NCI-H526 (cell line): ENCODE measurements at places on chromosomes 3 and 15.

GRCh38 chr3:72636969-72637597 lies 211.2 kb downstream of the SHQ1 start:
- no peak for DNase-seq

- no peak for DNase-seq
Observed at GRCh38 chr3:153282355-153282754, 120.3 kb downstream of the RAP2B start.

DNA sequence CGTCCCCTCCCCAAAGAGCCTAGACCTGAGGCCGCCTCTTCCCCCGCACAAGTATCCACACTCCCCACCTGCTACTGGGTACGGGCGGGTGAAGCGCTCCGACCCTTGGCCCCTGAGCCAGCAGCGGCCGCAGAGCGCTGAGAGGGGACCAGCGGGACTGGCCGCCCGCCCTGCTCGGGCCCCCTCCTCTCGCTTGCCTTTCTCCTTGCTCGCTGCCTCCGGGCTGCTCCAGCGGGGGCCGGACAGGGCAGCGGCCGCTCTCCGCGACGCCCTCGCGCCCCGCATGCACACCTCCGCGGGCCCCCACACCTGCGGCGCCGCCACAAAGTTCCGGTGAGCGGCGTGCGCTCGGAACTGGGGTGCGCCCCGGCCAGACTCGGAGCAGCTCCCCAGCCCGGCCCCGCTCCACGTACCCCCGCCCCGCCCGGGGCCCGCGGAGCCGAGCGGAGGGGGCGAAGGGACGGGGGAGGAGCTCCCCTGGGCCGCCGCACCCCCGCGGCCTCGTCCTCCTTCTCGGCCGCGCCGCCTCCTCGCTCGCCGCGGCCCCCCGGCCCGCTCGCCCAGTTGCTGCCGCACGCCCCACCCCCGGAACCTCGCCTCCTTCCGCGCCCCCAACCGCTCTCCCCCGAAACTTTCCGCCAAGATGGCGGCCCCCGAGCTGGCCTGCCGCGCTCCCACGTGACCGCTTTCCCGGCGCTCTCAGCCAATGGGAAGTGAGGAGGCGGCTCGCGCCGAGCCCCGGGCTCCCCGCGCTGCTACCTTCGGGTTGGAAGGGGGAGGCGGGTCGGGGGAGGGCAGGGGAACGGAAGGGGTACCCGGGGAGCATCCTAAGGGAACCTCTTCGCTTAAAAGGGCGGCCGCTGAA lies 704 bp downstream of the DLG1 start:
- DNase-seq: peak; percentile 94

GRCh38 chr3:152304160-152304559 lies 35.4 kb downstream of the MBNL1 start:
- peak; percentile 57 for DNase-seq

DNA sequence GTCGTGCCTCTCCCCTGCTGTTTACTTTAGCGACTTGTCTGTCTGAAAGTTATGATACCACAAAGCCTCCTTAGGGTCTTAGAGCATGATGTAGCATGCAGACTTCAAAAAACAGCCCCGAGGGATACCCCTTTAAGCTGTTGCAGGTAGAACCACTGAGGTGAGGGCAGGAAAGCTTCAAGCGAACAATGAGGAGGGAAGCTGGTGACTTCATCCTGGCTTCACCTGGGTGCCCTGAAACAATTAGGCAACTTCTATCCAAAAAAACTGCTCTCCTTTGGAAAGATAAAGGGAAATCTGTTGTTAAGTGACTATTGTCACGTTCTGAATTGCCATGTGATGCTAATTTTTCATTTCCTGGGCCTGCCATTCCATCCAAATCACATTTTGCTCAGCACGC lies 231.6 kb downstream of the SOX2 start:
- DNase-seq: no peak

DNA sequence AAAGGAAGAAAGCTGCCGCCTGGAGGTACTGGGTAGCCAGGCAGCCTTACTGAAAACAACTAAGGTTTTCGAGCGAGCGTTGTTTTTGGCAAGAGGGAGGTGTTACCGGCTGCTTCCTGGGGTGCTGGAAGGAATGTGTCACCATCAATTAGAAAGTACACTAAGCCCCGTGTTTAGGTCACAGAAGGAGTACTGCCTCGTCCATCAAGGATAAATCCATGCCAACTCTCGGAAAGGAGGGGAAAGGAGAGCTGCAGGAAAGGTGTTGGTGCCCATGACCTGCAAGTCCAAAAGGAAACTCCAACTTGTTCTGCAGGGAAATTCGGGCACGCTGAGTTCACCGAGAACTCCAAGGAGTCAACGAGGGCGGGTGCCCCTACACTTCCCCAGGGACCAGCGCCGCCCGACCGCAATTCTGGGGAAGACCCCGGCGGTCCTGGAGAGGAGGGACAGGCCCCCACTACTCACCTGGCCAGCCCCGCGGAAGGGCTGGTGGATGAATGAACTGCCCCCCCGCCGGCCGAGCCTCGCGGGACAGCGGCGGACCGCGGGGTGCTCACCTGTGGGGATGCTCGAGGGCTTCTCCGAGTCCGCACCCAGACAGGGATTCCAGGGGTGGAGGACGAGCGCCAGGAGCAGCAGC lies 542 bp downstream of the PLOD2 start:
- DNase-seq: peak; percentile 80

- no peak for DNase-seq
Observed at GRCh38 chr15:70268698-70269251, 171.1 kb upstream of the TLE3 start.

DNA sequence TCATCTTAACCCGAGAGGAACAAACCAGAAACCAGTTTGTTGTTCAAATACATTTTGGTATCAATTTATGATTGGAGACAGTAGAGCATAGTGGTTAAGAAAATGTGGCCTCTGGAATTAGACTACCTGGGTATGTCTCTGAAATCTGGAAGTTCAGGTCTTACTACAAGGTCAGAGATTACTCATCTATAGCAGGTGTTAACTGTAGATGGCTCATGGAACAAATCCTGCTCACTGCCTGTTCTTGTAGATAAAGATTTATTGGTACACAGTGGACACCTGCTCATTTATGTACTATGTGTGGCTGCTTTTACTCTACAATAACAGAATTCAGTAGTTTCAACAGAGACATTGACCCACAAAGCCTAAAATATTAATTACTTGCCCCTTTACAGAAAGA lies 413.3 kb downstream of the CNTN6 start:
- DNase-seq: no peak

DNA sequence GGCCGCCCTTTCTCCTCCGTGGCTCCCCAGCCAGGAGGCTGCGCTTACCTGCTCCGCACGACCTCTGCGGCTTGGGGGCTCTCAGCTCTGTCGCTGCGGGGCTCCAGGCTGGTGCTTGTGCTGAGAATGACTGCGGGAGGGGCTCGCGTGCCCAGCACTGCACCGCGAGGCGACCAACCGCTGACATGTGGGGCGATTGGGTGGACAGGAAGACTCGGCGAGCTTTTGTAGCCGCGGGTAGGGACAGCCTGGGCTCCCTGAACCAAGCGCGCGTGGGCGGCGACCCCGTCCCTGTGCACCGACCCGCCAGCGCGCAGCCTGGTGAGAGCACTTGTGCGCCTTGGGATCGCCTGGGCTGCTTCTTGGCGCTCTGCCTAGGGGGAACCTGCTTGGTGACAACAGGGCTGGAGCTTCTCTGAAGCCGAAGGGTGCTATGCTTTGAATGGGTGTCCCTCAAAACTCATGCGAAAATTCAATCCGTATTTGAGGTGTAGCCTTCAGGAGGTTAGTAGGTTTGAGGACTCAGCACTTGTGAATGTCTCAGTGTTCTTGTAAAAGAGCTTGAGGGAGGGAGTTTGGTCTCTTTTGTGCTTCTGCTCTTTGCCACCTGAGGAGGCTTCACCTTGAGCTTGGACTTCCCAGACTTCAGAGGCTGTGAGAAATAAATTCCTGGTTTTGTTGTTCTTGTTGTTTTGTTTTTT lies 50.4 kb downstream of the IL12A start:
- DNase-seq: no peak

DNA sequence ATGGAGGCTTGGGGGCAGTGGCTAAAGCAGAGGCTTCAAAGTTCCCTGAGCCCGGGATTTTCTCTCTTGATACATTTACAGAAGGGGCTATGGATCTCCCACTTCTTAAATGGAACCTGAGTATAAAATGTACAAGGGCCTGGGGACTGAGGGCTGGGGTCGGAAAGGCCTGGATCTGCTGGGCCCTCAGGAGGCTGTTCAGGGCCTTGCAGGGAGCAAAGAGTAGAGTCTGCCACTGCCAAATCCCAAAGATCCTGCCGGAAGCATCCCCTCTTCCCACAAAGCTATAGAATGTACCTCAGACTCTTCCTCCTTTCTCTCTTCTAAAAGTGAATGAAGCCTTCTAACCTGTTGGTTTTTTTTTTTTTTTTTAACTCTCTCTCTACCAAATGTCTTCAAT lies 59.8 kb upstream of the ARHGEF3 start:
- no peak for DNase-seq

DNA sequence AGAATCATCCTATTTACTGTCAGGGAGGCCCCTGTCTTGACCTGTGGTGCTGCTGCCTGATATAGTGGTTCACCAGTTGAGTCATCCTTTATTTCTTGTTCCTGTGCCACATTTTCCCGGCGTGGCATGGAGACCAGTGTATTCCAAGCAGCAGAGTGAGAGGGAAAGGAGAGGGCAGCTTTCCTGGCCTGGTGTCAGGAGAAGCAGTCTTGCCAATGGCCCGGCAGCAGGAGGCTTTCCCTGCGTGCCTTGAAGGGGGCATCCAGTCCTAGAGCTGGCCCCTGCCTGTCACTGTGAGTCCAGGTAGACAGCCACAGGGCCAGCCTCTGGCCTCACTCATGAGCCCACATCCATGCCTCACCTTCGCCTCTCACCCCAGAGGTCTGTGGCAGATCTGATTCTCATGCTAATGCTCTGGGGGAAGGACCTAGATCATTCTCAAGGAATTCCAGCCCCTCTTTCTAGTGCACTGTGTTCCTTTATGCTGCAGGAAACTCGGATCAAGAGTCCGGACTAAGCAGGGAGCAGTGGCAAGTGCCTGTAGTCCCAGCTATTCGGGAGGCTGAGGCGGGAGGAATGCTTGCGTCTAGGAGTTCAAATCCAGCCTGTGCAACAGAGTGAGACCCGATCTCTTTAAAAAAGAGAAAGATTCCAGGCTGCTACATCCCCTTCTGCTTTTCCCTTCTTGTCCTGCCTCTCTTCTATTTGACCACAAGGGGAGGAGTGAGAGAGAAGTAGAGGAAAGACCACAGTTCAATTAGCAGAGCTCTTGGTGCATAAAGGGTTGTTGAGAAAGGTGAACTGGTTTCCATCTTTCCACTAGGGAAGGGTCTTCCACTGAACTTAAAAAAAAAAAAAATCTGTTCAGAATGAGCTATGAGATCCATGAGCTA lies 66.8 kb upstream of the HACD2 start:
- DNase-seq: no peak

GRCh38 chr3:30226601-30227151 lies 379.7 kb upstream of the TGFBR2 start:
- DNase-seq: no peak

GRCh38 chr3:48426944-48427629 lies 2.8 kb downstream of the PLXNB1 start:
- no peak for DNase-seq

GRCh38 chr15:93034512-93034911 lies 54.5 kb downstream of the RGMA start:
- no peak for DNase-seq

DNA sequence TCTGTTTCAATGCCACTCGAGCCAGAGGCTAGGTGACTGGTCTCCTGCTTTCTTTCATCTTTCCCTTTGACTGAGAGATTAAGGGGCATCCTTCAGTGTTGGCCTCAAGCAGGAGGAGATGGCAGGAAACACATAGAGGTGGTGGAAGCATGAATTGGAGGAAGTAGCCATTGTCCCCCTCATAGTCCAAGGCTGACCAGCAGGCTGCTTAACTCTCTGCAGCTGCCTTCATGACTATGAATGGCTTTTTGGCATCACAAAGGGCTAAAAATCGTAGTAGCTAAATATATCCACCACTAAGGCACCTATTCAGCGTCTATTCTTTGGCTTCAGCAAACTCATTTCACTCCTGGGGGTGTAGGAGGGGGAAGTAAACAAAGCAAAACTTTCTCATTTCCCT lies 7.0 kb upstream of the FRMD4B start:
- DNase-seq: no peak

GRCh38 chr3:127743351-127744252 lies 70.8 kb downstream of the ABTB1 start:
- DNase-seq: no peak

DNA sequence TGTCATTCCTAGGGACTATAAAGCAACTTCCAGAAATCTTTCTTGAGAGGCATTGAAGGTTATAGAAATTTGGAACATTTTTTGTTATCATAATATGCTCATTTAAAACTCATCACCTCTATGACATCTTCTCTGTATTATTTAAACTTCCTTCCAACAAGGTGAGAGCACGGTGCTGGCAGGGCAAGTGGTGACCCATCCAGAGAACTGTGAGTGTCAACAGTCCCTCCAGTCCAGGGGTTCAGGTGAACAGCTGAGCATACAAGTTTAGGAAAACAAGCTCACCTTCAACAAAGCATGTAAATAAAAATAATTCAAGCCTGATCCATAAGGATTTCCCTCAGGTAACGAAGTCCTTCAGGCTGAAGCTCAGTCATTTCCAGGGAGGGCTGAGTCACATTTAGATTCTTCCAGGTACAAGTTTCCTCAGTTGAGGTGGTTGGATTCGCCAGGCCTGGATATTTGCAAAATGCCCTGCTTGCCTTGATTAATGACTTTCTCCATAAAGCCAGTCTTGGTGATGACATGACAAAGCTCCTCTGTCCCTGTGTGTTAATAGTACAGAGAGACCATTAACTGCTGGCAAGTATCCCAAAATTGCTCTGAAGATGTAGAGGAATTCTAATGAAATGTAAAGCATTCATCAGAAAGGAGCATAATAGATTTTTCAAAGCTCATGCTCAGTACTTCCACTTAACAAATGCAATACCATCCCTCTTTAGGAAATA lies 263.6 kb upstream of the GADL1 start:
- no peak for DNase-seq

DNA sequence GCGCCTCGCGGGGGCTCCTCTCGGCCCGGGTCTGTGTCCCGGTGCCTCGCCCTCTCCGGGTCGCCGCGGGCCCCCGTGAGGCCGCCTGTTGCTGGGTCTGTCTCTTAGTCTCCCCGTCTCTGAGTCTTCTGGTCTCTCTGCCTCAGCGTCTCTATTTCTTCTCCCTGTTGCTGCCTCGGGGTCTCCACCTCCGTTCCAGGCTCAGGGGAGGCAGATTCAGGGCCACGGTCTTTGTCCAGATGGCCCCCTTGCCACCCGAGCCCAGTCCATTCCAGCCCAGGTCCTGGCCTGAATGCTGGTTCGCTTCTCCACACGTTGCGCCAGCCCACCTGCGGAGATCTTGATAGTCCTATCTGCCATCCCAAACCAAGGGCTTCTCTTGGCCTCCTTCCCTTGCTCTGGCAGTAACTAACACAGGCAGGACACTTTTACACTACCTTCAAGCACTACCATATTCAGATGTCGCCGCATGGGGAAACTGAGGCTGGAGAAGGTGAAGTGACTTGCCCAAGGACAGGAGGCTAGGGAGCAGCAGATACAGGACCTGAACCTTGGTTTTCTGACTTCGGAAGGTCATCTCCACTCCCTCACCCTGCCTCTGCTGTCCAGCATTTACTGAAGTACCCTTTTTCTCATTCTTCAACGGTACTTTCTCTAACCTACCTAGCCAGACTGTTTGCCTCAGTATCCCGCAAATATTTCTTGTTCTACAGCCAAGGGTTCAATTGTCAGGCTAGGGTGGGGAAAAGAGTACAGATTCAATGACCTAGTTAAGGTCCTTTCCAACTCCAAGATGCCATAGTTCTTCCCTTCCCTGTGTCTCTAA lies 616 bp upstream of the IGDCC4 start:
- no peak for DNase-seq

GRCh38 chr15:85639752-85640381 lies 154.9 kb downstream of the KLHL25 start:
- no peak for DNase-seq
